ENCODE measurements at places on chromosomes 3 and 15. TPM values are rescaled to one million over a fixed set of nuclear protein-coding genes. Genes with fewer than 3 reads are reported as not detected.
A peak's percentile ranks its signal among the peaks of the same experiment; 100 is the strongest.

GAP43 gene
- total RNA-seq = 0.14 TPM

PLA2G4D gene
- not detected for total RNA-seq

GADL1 gene
- not detected for total RNA-seq

C3orf22 gene
- total RNA-seq = not detected

PRICKLE2 gene
- total RNA-seq = 1.8 TPM

CCDC54 gene
- total RNA-seq = not detected

HRG gene
- total RNA-seq = not detected

IL12A gene
- 1.2 TPM for total RNA-seq

ROBO1 gene
- not detected for total RNA-seq

ZIC1 gene
- not detected for total RNA-seq

MESD gene
- total RNA-seq = 26.0 TPM

GRCh38 chr15:39651881-39652280 is 71.0 kb downstream of the THBS1 start:
- no peak for DNase-seq

GRCh38 chr15:72916897-72917296 is 133.3 kb upstream of the ADPGK start:
- DNase-seq = no peak

DNA sequence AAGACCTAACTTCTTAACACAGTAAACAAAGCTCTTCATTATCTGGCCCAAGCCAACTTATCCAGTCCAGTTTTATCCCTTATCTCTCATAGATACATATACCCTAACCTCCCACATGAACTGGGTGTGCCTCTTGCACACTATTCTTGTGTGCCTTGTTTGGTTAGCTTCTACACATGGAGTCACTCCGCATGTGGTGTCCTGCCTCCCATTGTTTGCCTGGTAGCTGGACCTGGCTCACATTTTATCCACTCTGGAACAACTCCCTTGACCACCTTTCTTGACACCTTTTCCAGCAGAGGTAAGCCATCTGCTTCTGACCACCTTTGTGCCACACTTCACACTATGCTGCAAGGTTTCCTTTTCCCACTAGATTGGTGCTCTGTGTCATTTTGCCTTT is 15.2 kb downstream of the TIPARP start:
- DNase-seq = no peak

DNA sequence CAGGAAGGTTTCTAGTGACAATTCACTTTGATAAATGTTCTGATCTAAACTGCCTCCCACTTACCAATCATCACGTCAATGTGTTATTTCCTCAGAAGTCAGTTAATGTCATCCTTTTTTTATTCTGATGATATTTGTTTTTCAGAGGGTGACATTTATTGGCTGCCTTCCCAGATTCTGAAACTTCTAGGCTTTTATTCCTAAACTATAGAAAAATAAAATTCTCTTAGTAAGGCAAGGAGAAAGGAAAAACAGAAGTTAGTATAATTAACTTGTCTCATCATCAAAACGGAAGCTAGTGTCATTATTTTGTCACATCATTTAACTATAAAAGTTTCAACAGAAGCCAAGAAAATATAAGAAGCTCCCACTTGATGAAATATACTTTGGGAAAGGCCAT is 100.0 kb upstream of the C3orf80 start:
- no peak for DNase-seq

- DNase-seq = no peak
Measured at GRCh38 chr3:95154766-95155165, 1091.9 kb downstream of the NSUN3 start.

DNA sequence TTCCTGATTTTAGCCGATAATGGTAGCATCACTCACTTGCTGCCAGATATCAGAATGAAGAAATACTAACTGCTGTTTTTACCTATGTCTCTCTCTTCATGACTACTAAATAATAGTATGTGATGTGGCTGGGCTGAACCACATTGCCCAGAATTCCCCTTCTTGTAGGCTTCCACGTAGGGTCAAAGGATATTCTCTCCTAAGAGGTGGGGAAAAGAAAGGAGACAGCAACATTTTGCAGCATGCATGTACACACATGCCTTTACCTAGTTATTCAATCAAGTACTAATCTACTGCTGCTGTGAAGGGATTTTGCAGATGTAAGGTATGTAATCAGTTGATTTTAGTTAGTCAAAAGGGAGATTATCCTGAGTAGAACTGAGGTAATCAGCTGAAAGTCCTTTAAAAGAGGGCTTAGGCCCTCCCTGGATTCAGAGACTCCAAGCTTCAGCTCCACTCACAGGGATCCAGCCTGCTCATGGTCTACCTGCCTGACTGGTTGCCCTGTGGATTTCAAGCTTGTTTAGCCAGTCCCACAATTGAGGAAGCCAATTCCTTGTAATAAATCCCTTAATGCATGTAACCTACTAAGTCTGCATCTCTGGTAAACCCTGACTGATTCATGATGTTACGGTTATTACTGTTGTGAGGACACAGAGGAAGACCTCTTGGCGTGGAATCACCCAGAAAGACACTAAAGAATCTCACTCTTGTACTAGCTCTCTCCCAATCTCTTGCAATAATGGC is 20.4 kb downstream of the PLD1 start:
- DNase-seq = no peak

GRCh38 chr3:14634763-14635400 is 16.7 kb upstream of the CCDC174 start:
- no peak for DNase-seq

- DNase-seq = peak; percentile 63
Measured at GRCh38 chr15:100341239-100341749, 481 bp downstream of the ADAMTS17 start.

GRCh38 chr3:143970773-143971358 is 757 bp upstream of the DIPK2A start:
- DNase-seq = peak; percentile 51

DNA sequence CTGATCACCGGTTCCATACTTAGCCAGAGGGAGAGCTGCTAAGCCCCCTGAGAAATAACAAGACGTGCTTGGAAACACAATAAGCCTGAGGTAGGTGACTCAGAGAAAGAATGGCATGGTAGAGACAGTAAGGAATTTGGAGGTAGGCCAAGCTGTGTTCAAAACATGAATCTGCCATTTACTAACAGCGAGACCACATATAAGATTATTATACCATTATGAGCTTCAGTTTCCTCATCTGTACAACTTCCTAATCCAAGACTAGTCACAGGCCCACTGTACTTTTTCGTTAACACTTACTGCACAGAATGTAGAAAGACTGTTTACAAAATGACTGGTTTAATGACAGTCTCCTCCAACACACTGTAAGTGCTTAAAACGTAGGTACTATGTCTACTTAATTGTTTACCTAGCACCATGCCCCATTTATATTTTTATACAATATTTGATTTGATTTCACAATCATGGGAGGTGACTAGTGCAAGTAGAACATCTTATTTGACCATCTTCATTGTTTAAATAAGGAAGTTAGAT is 25.7 kb downstream of the ATOSA start:
- no peak for DNase-seq

DNA sequence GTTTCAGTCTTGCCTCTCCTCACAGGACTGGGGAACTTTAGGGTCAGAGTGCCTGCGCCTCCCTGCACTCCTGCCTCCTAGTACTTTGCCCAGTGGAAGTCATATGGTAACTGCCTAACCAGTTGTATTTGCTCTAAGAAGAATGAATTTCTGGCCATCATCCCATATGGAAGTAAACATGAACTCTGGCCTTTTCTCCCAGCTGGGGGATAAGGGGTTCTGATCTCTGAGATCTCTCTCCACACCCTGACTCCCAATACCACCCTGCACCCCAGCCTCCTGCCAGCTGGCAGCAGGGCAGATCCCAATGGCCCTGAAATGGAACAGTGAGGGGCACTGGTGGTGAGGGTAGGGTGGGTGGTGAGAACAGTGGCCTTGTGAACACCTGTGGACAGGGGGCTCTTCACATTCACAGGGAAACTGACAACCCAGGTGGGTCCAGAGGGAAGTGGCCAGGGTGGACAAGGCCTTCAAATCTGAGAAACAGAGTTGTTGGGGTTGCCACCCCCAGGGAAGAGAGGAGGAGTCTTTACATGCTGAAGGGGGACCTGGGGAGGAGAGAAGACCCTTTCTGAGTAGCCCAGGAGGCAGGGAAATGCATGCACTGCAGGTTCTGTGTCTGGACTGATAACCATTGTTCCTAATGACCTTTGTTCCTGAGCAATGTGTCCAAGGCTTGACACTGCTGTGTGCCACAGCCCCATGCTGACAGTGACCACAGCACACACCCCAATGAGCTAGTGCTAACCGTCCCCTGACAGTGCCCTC is 36.9 kb downstream of the RHCG start:
- no peak for DNase-seq

DNA sequence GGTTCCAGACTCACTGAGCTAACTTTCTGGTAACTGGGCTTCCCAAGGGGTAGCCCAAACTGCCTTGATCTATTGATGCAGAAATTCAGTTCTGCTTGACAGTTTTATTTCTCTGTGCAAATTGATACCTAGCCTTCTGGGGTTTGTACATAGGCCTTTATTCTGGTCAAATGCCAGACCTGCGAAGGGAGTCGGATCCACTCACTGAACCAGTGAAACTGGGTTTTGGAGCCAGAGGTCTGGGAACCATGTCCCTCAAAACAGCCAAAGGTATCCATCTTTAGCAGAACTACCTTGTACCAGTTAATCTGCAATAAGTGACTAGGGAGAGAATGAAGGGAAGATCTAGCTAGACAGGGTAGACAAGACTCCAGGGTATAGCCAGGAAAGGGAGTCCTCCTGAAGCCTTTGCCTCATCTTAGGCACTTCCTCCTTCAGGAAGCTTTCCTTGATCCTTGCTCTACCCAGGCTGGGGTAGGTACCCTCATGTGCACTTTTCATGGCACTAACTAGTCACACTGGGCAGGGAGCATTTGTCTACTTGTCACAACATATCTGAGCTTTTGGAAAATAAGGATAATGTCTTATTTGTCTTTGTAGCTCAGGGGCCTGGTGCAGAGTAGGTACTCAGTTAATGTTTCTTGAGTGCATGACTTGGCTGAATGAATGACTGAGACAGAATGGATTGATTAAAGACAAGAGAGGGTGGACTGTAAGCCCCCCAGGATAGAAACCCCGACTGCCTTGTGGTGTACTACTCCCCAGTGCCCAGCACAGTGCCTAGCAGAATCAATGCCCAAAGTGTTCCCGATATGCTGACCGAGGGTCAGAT is 1.4 kb upstream of the SNX33 start:
- DNase-seq = no peak

DNA sequence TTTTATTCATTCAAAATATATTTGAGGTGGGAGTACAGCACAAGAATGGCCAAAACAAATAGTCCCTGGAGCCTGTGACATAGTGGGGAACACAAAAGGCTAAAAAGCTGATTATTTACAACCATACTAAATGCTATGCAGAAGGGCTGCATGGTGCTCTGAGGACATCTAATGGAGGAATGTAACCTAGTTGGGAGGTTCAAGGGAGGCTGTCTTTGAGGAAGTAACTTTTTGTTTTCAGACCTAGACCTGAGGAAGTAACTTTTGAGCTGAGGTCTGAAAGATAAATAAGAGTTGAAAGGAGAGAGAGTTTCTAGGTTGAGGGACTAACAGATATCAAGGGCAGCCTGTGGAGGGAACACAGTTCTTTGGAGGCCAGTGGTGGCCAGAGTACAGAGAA is 34.8 kb upstream of the RASA2 start:
- DNase-seq = peak; percentile 80

DNA sequence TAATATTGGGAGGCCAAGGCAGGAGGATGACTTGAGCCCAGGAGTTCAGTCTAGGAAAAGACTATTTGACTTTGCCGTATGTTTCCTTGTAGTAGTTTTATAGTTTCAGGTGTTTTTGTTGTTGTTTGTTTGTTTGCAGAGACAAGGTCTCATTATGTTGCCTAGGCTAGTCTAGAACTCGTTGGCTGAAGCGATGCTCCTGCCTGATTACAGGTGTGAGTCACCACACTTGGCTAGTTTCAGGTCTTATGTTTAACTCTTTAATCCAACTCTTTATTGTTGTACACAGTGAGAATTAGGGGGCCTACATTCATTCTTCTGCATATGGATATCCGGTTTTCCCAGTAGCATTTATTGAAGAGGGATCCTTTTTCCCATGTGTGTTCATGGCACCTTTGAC is 32.0 kb downstream of the FAIM start:
- DNase-seq = no peak

DNA sequence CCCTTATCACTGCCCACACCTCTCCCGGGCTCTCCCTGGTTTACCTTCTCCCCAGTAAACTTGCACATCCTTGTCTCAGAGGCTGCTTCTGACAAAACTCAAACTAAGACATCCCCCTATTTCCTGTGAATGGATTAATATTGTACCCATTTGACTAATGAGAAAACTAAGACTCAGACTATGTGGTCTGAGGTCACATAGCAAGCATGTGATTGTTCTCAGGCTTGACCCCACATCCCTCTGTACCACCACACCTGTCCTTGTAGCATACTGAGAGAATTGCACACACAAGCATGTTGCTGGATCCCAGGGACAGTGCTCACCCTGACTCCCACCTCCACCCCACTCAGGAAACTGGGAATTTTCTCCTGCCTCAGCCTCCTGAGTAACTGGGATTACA is 90.7 kb upstream of the HES1 start:
- DNase-seq = no peak

GRCh38 chr3:188294823-188295487 is 141.0 kb downstream of the LPP start:
- DNase-seq = no peak

DNA sequence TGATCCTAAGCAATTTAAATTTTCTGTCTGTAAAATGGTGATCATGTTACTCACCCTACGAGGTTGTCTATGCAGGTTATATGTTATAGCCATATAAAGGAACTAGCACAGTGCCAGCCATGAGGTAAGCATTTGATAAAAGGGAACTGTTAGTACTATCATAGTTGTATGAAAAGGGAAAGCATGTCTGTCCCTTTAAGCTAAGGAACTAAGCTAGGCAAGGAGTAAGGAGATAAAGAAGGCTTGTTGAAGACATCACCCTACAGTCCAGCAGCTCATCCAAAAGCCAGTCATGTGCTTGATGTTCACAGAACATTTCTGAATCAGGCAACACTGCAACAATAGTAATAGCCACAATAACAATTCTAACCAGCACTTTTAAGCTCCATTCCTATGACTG is 243.9 kb downstream of the ZBTB20 start:
- no peak for DNase-seq
